ENCODE measurements at places on chromosomes 2 and 18.

- no peak for DNase-seq
These were observed 70.3 kb downstream of the HNMT start for GRCh38 chr2:138034536-138034935.

DNA sequence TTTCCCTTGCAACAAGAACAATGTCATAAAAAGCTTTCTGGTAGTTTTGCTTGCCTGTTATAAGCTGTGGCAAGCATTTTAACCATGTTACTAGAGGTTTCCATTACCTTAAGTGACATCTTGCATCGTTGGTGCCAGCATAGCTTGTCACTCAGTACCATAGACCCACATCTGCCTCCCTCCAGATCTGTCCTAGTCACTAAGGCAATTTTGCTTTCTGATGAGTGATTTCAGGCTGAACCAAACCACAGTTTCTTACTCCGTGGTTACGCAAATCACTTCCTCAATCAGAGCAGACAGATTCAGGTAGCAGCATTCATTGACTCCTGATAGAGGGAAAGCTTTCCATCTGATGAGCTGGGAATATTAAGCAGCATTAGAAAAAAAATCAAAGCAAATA is 1057.5 kb upstream of the FAM98A start:
- no peak for DNase-seq

GRCh38 chr2:29187926-29188325 is 72.7 kb downstream of the CLIP4 start:
- no peak for DNase-seq

GRCh38 chr2:100708333-100708732 is 111.6 kb upstream of the NPAS2 start:
- DNase-seq = no peak

GRCh38 chr18:79784965-79785770 is 12.6 kb upstream of the KCNG2 start:
- DNase-seq = no peak

- DNase-seq = no peak
These were observed 240.4 kb downstream of the PRKCE start for GRCh38 chr2:45891719-45892424.

DNA sequence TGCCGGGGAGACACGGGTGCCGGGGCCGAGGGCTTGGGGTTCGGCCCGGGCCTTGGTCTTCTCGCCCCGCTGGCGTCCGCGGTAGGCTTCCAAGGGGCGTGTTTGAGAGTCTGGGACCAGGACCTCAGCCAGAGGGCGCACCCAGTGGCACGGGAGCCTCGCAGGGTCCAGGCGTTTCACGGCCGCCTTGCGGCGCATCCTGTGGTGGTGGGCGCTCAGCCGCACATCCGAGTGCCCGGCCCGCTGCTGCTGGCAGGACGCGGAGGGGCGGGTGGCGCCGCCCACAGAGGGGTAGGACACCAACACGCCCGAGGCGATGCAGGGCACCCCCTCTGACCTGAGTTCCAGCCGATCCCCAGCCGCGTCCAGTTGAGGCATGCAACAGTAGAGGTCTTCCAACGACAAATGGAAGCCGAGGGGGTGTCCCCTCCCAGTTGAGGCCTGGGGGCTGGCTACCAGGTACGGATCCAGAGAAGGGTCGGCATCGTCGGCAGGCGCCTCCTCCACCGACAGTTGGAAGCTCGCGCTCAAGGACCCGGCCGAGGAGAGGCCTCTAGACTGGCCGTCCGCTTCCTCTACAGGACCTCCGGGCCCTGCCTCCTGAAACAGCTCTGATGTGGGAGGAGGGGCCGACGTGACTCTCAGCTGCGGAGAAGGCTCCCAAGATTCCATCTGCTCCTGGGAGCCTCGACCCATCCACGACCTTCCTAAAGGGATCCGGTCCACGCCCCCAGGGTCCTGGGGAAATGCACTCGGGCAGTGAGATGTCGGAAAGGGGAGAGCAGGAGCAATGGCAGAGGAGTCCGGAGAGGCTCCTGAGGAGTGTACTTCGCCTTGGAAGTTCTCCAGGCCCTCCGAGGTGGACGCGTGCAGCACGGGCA is 6.3 kb downstream of the C2orf81 start:
- no peak for DNase-seq

GRCh38 chr2:201909961-201910361 is 103.6 kb downstream of the CDK15 start:
- DNase-seq = no peak

- no peak for DNase-seq
These were observed 631.0 kb upstream of the NXPH2 start for GRCh38 chr2:139411236-139411635.

DNA sequence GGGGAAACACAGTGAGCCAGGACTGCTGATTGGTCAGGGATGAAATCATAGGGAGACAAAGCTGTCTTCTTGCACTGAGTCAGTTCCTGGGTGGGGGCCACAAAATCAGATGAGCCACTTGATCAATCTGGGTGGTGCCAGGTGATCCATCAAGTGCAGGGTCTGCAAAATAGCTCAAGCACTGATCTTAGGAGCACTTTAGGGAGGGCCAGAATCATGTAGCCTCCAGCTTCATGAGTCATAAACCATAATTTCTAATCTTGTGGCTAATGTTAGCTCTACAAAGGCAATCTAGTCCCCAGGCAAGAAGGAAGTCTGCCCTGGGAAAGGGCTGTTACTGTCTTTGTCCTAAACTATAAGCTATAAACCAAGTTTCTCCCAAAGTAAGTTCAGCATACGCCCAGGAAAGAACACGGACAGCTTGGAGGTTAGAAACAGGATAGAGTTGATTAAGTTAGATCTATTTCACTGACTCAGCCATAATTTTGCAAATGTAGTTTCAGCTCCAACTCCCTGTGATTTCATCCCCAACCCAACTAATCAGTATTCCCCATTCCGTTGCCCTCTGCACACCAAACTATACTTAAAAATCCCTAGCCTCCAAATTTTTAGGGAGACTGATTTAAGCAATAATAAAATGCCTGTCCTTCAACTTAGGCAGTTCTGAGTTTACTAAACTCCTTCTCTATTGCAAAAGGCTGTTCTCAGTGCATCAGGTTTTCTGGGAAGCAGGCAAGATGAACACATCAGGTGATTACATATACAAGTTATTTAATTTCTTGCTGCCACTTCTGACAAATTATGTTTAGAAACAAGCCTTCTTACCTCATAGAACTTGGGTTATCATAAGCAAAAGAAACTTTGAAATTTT is 226.9 kb upstream of the SPOPL start:
- DNase-seq = no peak

GRCh38 chr18:63505566-63506335 is 29.0 kb downstream of the SERPINB5 start:
- no peak for DNase-seq

GRCh38 chr2:160517731-160518130 is 24.1 kb upstream of the RBMS1 start:
- DNase-seq = no peak

DNA sequence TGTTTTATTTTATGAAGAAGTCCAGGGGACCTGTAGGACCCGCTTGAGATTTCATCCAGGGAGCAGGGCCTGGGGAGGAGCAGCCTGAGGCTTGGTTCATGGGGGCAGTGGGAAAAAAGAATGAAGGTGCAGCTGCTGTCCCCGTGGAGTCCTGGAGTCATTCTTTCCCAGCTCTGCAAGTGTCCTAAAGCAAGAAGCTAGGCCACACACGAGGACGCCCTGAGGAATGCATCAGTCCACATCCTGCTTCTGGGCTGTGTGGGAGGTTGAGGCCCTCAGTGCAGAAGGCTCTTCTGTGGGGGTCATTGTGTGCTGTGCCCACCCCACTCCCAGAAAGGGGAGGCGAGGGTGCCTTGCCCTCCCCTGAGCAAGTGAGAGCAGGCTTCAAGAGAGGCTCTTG is 179.9 kb upstream of the HS6ST1 start:
- DNase-seq = no peak

DNA sequence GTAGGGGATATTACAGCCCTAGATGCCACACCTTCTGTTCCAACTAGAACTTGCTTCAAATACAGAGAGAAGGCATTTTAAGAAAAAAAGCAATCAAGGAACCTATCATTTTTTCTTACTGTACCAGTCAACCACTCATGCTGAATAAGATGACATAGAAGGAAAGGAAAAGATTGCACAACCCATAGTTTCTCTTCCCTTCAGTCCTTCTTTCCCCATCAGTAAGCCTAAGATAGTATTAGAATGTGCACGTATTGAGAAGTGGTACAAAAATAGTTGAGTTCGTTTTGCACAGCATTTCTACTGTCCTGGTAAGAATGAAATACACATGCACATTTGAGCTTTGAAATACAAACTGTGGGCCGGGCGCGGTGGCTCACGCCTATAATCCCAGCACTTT is 27.0 kb upstream of the HK2 start:
- DNase-seq = no peak

DNA sequence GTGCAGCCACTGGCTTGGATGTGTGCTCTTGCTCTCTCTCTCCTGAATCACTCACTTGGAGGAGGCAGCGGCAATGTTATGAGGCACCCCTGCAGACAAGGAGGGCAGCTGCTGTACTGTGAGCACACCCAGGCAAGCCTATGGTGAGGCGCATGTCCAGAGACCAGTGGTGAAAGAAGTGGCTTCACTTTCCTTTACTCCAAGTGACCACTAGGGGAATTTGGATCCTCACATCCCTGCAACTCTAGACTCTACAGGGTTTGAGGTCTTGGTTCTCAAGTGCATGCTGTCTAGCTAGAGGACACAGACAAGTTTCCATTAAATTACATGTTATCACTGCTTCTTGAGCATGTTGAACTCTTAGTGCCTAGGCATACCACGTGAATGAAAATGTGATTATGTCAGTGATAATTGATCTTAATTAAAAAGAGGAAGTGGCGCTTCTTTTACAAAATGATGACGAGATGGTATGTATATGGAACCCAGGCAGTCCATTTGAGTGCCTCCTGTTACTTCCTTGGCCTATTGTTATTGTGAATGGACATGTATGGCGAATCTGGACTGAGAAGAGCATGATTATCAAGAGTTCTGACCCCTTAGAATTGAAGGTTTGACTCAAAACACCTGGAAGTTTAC is 181.0 kb upstream of the CDH2 start:
- no peak for DNase-seq

DNA sequence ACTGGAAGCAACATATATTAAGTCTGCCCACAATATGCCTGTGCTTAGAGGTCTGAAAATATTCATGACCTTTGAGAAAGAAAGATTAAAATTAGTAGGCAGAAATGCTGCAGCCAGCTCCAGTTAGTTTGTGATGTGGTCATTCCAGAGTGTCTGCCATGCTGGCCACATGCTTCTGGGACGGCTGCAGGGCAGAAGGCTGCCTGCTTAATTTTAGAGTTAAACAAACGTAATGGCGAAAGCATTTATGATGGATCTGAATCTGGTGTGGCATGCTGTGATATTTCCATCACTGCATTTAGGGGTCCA is 95.4 kb downstream of the FHOD3 start:
- no peak for DNase-seq

GRCh38 chr2:237642038-237642734 is 14.8 kb downstream of the LRRFIP1 start:
- no peak for DNase-seq

- no peak for DNase-seq
These were observed 64.0 kb downstream of the HIBCH start for GRCh38 chr2:190255676-190256075.

DNA sequence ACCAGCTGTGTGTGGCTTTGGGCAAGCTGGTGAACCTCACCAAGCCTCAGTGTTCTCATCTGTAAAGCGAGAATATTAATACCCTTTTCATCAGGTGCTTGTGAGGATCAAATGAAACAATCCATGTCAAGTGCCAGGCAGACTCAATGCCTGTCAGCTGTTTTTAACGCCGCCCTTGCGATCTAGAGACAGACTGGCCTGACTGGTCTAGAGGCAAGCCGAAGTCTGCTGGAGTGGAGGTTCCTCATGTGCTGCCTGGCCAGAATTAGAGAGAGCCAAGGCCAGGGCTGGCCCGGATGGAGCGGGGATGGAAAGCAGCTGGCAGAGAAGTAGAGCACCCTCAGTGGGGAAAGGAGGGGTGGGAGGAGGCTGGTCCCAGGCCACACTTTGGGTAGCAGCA is 74.5 kb upstream of the B3GNT7 start:
- no peak for DNase-seq

DNA sequence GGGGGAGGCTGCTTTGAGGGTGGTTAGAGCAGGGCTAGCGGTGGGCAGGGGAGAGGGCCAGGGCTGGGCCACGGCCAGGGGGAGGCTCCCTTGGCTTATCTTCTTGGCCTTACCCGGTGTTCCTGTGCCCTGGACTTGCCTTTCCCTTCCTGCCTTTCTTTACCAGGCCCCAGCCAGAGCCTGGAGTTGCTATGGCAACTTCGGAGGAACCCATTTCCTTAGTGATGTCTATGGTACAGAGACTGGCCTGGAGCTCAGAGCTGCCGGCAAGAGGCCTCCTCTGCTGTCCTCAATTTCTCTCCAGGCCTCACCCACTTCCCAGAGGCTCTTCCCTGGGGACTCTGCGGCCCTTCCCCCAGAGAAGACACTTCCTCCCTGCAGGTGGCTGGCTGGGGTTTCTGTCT is 11.5 kb downstream of the SPEG start:
- DNase-seq = no peak

DNA sequence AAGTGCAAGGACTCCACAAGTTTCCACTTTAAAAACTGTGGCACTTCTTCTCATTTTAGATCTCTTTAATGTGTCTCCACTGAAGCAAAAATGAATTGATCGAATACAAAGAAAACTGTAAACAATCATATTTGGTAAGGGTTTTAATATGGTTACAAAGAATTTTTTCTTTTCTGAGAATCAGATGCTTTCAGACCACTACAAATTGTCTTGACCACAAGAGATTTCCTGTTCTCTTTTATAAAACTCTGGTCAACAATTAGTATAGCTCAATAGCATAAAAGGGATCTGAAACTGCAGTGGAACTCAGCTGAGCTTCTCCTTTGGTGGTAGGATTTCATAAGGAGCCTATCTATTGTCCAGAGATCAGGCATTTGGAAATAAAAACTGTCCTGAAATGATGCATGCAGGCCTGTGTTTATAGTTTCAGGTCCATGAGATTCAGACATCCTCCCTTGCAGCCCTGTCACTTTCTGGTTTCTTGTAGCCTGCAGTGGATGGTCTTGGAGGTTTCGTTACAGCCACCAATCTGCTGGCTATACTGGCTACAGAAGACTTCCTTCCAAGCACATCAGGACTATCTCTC is 120.0 kb downstream of the DOCK10 start:
- no peak for DNase-seq

DNA sequence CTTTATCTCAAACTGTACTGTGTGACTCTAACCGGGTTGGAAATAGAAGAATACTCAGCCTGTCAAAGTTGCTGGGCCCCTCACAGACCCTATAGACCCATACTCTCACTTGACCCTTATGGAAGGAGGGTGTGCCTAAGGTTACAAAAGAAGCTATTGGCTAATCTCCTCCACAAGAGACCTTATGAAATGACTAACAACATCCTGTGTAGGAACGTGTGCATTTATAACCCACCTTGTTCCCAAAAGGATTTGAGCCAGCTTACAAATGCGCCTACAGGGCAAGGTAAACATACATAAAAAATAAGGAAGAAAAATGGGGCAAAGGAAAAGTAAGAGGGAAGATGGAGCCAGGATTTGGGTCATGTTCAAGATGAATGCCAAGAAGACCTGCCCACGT is 225.4 kb upstream of the SMAD2 start:
- DNase-seq = no peak

- no peak for DNase-seq
These were observed 177.9 kb downstream of the DNAH6 start for GRCh38 chr2:84694088-84694622.
